Ovary (tissue), 10 donors: ENCODE measurements at places on chromosomes 7 and 10. TPM values are rescaled to one million over a fixed set of nuclear protein-coding genes. Genes with fewer than 3 reads are reported as not detected.

DNA sequence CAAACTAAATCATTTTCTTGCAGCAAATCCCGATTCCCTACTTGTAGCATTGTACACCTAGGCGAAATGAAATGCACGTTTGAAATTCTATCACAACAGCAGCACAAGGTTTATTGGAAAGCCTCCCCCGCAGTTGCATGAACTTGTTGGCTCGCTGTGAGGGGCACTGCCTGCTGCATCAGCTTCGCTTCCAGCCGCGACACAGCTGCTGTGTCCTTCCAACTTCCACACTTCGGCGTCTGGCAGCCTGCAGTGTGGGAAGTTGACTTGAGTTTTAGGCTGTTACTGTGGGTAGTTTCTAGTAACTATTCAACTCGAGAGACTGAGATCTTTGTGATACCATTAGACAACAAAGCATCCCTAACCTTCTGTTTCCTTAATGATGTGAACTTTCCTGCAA lies 315.8 kb upstream of the TPK1 start:
- DNase-seq = no peak

DNA sequence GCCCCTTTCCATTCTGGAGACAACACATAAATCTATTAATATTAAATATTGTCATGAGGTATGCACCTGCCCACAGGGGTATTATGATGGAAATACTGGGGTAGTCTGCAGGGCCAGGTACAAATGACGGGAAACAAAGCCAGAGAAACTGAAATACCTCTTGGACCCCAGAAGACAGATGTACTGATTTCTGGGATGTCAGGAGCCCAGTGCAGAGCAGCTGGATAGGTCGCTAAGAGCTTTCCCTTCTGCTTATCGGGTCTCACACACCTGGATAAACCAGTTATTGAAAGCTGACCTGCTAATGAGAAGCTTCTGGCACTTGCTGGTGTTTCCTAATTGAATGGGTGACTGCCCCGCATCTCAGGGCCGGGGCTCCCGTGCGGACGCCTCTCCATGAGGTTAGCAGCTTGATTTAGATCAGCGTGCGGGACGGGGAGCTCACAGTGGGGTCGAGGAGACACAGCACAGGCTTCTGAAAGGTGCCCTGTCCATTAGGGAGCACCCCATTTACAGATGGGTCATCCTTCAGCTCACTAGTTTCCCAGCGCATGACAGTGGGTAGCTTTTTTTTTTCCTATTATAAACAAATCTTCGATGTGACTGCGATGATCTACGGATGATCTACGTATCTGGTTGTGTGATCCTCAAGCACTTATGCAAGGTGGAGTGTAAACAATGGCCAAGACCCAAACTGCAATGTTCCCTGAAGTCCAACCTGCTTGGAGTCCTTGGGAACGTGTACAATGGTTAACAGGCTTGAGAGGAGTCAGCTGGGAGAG lies 1.5 kb upstream of the INSIG1 start:
- DNase-seq = no peak

DNA sequence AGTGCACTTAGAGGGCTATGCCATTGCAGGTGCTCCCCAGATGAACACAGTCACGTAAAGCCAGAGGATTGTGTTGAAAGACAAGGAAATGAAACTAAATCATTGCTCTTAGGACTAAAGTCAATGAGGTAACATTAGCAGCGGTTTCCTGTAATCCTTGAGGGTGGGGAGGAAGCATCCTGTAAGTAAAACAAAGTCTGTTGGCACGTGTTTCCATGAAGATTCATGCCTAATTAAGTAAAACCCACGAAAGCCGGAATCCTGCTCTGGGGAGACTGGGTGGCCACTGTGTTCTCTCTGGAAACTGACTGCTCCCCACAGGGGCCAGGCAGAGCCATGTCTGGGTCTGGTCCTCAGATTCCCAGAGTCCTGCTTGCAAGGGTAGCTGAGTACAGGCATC lies 18.3 kb downstream of the STEAP1B start:
- DNase-seq = no peak

Gene KCNIP2
- polyA plus RNA-seq = 3.7 TPM

DNA sequence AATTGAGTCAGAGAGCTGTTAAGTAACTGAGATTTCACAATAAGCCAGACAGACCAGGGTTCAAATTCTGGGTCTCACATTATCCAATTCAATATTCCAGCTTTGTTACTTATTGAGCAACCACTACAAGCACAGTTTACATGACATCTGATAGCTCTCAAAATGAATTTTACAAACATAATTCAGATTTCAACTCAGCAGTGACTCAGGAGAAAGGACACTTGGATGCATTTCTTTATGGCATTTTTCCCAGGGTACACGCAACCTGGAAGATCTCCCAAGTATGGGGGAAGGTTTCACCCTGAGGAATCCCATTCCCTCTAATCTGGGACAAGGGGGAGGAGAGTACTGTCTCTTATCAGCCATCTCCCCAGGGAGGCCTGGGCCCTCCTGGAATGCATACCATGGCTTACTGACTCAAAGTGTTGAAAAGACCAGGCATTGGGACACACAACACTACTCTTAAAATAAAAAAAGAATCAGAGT lies 102.4 kb downstream of the CFTR start:
- no peak for DNase-seq

Gene WEE2
- not detected for polyA plus RNA-seq

Gene CALHM3
- polyA plus RNA-seq = not detected
